Left lung (tissue), 14 donors: ENCODE measurements at places on chromosomes 11 and 22. TPM values are rescaled to one million over a fixed set of nuclear protein-coding genes. Genes with fewer than 3 reads are reported as not detected.

- peak; percentile 79 for DNase-seq
These were observed 49.9 kb upstream of the CDON start for GRCh38 chr11:126112547-126112946.

DNA sequence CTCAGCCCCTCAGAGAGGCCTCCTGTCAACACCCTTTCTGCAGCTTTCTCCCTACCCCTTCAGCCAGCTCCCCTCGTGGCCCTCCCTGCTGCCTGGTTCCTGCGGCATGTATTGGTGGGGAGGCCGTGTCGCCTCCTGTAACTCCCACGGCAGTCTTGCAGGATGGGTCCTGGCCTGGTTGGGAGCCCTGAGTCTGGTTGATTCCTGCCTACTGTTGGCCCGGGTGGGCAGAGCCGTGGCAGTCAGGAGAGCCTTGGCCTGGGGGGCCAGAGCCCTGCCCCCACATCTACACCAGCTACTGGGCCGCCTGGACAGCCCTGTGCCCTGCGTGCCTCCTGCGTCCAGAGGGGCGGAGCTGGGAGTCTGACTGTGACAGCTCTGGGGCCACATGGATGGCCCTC is 30.3 kb upstream of the GRAMD4 start:
- peak; percentile 66 for DNase-seq

GRCh38 chr22:39851606-39852315 is 41.8 kb downstream of the ENTHD1 start:
- DNase-seq = no peak

DNA sequence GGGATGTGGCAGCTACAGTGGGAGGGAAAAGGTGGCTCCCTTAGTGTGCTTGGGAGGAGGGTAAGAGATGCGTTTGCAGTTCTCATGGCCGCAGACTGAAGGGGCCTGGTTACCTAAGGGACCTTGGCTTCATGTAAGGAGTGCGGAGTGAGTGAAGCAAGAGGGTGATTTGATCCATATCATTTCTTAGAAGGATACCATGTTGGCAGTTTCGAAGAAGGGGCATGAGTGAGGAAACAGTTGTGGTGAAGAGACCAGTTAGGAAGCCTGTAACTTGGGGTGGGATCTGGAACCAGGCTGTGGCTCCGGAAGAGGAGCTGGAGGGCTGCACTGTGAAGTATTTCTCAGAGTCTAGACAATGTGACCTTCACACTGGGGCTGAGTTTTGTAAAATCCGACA is 45.0 kb downstream of the ST3GAL4 start:
- DNase-seq = no peak

- peak; percentile 53 for DNase-seq
These were observed 107.5 kb downstream of the NAV2 start for GRCh38 chr11:19820100-19820499.

DNA sequence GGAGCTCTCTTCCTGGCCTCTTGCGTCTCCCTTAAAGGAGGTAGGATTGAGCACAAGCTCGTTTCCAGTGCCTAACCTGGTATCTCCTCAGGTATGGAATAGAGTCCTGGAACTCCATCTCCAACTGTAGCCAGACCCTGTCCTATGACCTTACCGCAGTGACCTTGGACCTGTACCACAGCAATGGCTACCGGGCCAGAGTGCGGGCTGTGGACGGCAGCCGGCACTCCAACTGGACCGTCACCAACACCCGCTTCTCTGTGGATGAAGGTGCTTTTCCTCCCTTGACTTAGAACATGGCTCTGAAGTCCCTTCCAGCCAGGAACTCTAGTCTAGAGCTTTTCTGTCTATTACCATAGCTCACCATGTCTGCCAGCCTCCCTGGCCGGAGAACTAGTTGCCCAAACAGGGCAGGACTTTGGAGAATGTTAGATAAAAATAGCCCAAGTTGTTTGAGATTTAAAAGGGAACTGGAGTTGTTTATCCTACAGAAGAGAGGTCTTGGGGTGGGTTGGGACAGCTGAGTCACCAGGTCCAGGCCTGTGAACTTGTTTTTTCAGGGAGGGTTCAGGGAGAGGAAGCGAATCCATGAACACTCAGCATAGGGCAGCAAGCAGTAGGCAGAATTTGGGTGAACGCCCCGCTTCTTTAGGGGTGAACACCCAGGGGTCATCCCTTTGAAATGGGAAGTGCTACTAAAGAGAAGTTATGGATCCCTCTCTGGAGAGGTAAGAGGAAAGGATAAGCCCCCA is 3.3 kb downstream of the IL10RA start:
- DNase-seq = no peak

DNA sequence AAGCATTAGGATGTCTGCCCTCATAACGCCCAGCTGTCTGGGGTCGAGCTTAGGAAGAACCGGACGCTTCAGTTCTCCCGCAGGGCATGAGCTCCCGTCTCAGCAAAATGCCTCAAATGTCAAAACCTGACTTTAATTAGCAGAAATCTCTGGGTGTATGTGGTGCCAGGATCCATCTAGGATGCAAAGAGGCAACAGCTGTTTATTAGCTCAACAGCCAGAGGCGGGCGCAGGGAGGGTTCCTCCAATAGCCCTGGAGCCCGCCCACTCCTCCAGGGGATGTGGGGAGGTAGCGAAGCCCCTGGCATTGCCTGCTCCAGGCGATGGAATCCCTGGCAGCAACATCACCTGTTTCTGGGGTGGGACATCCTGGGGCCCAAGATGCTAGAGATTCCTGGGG is 39.4 kb upstream of the RTL6 start:
- DNase-seq = no peak

- DNase-seq = no peak
These were observed 57.6 kb downstream of the SYN3 start for GRCh38 chr22:33000342-33001280.

DNA sequence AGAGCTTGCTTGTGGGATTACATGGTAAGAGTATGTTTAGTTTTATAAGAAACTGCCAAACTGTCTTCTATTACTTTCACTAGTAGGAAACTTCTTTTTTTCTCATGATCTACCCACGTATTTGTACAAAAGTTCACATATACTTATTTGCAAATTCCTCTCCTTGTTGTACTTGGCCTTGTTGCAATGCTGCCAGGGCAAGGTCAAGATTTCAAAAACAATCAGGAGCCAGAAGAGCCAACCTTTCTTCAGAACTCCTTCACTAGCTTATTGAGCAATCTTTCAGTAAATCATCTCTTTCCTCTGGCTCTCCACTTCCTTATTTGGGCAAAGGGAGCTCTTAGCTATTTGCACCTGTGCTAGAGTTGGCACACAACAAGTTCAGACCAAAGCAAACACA is 9.7 kb downstream of the SRSF8 start:
- DNase-seq = peak; percentile 63

- no peak for DNase-seq
These were observed 119.4 kb upstream of the MTMR2 start for GRCh38 chr11:96043291-96043690.

Gene PLCB3
- total RNA-seq = 42.7 TPM

Gene TMPRSS6
- not detected for total RNA-seq

Gene TRIM51
- total RNA-seq = not detected

Gene AGBL2
- total RNA-seq = 2.1 TPM
